ENCODE measurements at places on chromosomes 2 and 18. TPM values are rescaled to one million over a fixed set of nuclear protein-coding genes. Genes with fewer than 3 reads are reported as not detected.

GRCh38 chr2:208466151-208466919 lies 59.7 kb downstream of the PTH2R start:
- peak; percentile 85 for DNase-seq

DNA sequence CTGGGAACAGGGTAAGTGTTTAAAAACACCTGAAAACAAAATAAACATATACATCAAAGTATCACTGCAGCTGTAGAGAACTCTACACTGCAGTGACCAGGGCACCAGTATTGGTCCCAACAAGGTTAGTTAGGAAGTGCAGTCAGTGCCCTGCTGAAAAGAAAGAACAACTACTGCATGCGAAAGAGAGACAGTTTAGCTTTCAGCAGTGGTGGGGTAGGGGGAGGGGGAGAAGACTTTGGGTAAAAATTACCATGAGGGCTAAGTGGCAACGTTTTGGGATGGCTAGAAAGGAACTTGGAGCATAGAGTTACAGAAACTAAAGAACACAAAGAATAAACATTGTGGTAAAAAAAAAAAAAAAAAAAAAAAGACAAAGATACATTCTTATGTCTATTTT lies 112.1 kb downstream of the UPP2 start:
- DNase-seq = no peak

The MCM6 gene
- total RNA-seq = 142 TPM

- no peak for DNase-seq
These were observed 42.3 kb downstream of the GULP1 start for GRCh38 chr2:188333751-188334524.

The CRACDL gene
- total RNA-seq = 0.27 TPM

Data from endodermal cell (in vitro differentiated cells).